ENCODE measurements at places on chromosomes 4 and X. TPM values are rescaled to one million over a fixed set of nuclear protein-coding genes. Genes with fewer than 3 reads are reported as not detected.

KDM5C gene
- total RNA-seq, result 142 TPM

CLIC2 gene
- 7.8 TPM for total RNA-seq

WFS1 gene
- total RNA-seq, result 30.5 TPM

WDR45 gene
- 72.2 TPM for total RNA-seq

DDX60 gene
- 22.7 TPM for total RNA-seq

BEX3 gene
- total RNA-seq, result 139 TPM

FRMD7 gene
- 0.65 TPM for total RNA-seq

PASD1 gene
- not detected for total RNA-seq

RHOXF2B gene
- not detected for total RNA-seq

Measured in hair follicle dermal papilla cell (primary cell).